ENCODE measurements at places on chromosomes 2 and 18.

DNA sequence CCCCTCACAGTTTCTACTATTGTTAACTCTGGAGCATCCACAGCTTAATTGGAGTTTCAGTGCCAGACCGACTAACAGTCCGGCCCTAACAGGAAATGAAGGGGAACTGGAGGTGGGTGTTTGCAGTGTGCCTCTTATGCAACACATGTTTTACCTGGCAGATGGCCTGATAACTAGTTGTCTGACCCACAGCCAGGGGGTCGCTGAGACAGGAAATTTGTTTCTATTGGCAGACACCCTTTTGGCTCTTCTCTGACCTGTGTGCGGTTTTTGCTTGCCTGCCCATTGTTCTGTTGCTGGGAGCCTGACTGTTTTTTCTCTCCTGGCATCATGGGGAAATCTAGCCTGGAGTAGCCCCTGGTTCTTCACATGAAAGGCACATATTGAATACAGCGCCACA lies 1329.8 kb downstream of the DSC3 start:
- DNase-seq = no peak

- no peak for DNase-seq
Observed at GRCh38 chr2:69147841-69148533, 135.0 kb downstream of the ANTXR1 start.

GRCh38 chr2:27752551-27753237 lies 18.8 kb upstream of the MRPL33 start:
- no peak for DNase-seq

GRCh38 chr2:6036211-6036610 lies 344.0 kb downstream of the SOX11 start:
- no peak for DNase-seq

DNA sequence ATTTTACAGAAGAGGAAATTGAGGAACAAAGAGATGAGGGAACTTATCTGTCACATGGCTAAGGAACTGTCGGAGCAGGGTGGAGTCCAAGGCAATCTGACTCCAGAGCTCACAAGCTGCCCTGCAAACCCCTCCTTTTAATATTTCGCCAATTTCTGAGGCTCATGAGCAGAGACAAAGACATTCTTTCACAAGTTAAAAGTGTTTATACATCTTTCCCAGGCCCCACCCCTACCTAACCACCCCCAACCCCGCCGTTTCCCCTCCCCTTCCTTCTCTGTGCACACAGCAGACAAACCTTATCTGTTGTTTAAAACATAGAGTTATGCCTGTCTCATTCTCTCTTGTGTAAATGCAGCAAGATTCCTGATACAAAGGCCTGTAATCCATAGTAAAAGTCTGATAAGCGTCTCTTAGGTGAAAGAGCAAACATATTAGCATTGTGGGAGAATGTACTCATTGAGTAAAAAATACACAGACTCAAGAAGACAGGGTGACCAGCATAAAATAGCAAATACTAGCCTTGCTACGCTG lies 44.3 kb downstream of the EPHA4 start:
- DNase-seq = no peak

DNA sequence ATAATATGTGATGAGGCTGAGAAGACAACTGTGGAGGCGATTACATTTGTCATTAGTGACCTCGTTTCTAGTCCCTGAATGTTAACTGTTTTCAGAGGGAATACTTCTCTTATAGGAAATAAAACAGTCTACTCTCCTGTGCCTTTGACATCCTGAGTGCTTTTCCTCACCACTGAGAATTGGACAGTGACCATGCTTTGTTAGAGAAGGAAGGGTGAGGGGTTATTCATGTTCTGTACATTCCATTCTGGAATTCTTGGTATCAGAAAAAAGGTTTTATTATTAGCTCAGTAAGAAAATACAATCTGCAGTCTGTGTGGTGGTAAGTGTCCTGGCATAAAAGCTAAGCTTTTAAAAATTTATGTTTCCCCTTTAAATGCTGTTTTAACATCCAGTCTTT lies 58.8 kb downstream of the PARD3B start:
- DNase-seq = no peak

GRCh38 chr18:59685501-59685900 lies 11.7 kb downstream of the CCBE1 start:
- no peak for DNase-seq

DNA sequence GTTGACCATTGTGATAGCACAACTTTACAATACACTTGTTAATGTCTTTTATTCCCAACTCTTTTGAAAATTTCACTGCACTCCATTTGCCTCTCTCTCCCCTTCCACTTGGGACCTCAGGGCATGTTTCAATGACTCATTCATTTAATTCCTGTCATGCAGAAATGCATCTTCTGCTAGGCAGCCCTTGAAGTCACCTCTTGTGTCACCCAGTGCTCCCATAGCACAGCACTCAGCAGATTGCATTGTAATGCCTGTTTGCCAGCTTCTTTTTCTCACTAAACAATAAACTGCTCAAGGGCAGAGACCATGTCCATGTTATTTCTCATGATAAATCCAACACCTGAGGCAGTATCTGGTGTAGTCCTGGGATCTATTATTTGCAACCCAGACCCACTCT lies 85.9 kb upstream of the ACSL3 start:
- no peak for DNase-seq

- DNase-seq = no peak
Observed at GRCh38 chr2:231929961-231930592, 3.9 kb upstream of the NPPC start.

DNA sequence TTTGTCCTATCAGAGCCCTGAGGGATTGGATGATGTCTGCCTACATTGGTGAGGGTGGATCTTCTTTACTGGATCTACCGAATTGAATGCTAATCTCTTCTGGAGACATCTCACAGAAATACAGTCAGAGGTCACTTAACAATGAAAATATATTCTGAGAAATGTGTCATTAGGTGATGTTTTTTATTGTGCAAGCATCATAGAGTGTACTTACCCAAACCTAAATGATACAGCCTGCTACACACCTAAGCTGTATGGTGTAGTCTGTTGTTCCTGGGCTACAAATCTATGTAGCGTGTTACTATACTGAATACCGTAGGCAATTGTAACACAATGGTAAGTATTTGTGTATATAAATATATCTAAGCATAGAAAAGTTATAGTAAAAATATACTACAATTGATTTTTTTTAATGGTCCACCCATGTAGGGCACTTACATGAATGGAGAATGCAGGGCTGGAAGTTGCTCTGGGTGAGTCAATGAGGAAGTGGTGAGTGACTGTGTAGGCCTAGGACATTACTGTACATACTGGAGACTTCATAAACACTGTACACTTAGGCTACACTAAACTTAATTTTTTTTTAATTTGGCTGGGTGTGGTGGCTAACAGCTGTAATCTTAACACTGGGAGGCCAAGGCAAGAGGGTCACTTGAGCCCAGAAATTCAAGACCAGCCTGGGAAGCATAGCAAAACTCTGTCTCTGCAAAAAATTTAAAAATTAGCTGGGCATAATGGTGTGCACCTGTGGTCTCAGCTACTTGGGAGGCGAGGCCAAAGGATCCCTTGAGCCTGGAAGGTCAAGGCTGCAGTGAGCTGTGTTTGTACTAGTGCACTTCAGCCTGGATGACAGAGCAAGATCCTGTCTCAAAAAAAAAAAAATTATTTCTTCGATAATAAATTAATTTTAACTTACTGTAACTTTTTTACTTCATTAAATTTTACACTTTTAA lies 226.3 kb upstream of the UBE2E3 start:
- no peak for DNase-seq

Measured in B cell (primary cell).